G401 (cell line): ENCODE measurements at places on chromosomes 1 and 21.
A peak's percentile ranks its signal among the peaks of the same experiment; 100 is the strongest.

- no peak for DNase-seq
These were observed 42.4 kb downstream of the FBXO2 start for GRCh38 chr1:11611638-11612327.

- no peak for DNase-seq
These were observed 142.7 kb downstream of the SPATA46 start for GRCh38 chr1:162233937-162234336.

GRCh38 chr1:39431927-39432326 is 59.5 kb upstream of the BMP8A start:
- DNase-seq, result no peak

- peak; percentile 34 for DNase-seq
These were observed 24.3 kb downstream of the PER3 start for GRCh38 chr1:7808253-7808844.

- DNase-seq, result no peak
These were observed 70.1 kb upstream of the NRIP1 start for GRCh38 chr21:15134701-15135470.

- DNase-seq, result no peak
These were observed 41.2 kb downstream of the ARHGEF11 start for GRCh38 chr1:157004327-157004726.

GRCh38 chr1:109993885-109994284 is 9.3 kb downstream of the AHCYL1 start:
- DNase-seq, result peak; percentile 76

DNA sequence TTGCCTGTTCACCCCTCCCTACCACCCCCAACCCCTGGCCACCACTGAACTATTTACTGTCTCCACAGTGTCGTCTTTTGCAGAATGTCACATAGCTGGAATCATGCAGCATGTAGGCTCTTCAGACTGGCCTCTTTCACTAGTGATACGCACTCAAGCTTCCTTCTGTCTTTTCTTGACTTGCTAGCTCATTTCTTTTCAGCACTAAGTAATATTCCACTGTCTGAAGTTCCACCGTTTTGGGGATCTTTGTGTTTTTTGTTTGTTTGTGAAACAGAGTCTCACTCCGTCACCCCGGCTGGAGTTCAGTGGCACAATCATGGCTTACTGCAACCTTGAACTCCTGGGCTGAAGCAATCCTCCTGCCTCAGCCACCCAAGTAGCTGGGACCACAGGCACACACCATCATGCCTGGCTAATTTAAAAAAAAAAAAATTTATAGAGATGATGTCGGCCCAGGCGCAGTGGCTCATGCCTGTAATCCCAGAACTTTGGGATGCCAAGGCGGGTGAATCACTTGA is 43.4 kb upstream of the SLC25A33 start:
- no peak for DNase-seq

DNA sequence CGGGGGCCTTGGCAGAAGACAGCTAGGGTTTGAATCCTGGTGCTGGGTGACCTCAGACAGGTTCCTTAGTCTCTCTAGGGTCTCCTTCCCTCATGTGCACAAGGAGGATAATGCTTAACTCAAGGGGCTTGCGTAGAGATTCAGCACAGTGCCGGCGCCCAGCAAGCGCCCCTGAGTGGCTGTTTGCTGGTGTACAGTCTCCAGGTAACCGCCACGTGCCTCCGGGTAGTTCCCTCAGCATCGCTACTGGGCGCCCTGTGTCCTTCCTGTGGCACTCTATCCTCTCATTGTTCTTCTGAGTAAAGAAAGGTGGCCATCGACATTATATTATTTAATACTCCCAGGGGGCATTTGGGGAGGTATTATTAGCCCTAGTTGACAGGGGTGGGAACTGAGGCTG is 80.9 kb downstream of the NENF start:
- no peak for DNase-seq

- DNase-seq, result no peak
These were observed 344.3 kb downstream of the MATN1 start for GRCh38 chr1:30378991-30379581.

DNA sequence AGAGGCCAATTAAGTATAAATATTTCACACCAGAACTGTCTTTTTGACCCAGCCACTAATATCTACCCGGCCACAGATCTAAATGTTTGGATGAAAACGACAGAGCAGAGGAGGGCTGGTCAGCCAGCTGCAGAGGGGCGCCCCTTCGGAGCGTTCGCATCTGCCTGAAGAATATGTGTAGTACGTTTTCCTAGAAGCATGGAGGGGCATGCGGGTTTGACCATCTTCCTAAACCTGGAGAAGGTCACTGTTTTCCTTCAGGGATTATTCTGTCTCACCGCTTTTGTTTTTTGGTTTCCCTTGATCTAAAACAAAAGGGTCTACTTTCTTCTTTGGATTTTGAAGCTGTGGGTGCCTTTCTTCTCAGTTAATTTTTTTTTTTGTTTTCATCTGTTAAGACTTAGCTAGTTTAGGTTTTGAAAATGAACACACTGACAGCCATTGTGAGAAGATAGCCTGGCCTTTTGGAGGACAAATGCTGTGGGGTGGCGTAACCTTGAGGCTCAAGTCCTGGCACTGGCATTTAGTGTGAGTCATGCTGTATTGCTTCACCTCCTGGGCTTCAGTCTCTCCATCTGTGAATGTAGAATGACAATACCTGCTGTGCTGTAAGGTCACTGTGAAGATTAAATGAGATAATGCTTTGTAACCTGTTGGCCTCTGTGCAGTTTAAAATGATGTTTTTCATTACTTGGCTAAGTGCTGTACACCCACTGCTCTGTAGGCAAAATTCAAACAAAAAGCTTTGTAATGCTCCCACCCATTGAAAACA is 74.1 kb upstream of the IRF2BP2 start:
- DNase-seq, result peak; percentile 66

DNA sequence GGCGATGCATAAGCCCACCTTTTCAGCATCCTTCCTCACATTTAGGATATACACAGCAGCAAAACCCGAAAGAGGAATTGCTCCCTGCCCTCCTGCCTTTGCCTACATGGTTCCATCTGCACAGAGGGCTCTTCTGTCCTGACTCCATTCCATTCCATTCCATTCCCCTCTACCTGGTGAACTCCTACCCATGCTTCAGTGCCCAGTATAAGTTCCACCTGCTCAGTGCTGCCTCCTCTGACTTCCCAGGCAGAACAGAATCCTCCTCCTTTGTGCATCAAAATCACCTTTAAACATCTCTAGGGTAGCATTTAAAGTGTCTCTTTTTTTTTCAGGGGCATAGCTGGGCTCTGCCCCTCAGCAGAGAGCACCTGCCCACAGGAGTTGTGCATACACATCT is 112.9 kb downstream of the PCNX2 start:
- DNase-seq, result no peak

- DNase-seq, result no peak
These were observed 111.6 kb downstream of the LEPR start for GRCh38 chr1:65531972-65532570.

GRCh38 chr21:14977814-14978213 is 87.0 kb downstream of the NRIP1 start:
- no peak for DNase-seq

- DNase-seq, result no peak
These were observed 68.5 kb downstream of the RBM11 start for GRCh38 chr21:14284481-14284880.

GRCh38 chr1:230798491-230798890 is 51.3 kb downstream of the CAPN9 start:
- no peak for DNase-seq

DNA sequence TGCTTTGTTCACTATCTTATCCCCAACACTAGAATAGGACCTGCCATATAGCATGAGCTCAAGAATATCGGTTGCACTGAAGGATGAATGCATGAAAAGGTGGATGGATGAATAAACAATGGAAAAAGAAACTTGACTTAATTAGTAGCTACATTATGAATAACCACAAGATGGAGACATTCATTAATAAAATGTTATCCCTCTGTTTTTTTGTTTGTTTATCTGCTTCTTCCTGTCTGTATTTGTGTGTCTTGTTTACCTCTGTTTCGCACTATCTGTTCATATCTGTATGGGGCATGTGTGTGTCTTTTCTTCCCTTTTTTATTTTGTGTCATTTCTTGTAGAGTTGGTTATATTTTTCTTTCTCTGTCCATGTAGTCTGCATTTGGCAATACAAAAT is 1.1 kb upstream of the OR14I1 start:
- peak; percentile 1 for DNase-seq

DNA sequence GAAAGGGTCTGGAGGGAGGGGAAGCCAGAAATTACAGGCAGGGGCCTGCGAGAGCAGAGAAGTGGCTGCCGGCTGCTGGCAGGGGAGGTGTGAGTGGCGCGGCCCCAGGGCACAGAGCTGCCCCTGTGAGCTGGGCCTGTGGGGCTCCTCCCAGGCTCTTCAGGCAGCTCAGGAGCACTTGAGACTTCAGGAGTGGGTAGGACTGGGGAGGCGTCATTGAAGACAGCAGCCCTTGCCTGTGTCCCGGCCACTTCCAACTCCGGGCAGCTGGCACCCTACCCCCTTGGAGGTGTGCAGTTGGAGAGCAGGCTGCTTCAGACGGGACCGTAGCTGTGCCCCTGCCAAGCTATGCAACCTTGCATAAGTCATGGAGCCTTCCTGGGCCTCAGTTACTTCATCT is 87.5 kb upstream of the ACTL8 start:
- no peak for DNase-seq

DNA sequence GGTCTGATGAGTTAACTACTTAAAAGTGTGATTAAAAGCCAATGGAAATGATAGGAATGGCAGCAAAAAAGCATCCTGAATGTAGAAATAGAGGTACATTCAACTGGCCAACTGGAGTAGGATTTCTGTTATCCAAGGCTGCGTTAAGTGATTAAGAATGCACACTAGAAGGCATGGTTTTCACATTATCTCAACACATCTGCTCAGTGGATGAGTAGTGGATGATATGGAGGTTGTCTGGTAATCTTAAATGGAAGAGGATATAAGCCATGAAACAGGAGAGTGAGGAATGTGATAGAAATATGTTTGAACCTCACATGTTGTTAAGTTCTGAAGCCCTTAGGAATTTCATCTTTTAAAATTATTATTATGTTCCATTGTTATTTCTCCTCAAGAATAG is 839.9 kb downstream of the USP25 start:
- DNase-seq, result no peak

DNA sequence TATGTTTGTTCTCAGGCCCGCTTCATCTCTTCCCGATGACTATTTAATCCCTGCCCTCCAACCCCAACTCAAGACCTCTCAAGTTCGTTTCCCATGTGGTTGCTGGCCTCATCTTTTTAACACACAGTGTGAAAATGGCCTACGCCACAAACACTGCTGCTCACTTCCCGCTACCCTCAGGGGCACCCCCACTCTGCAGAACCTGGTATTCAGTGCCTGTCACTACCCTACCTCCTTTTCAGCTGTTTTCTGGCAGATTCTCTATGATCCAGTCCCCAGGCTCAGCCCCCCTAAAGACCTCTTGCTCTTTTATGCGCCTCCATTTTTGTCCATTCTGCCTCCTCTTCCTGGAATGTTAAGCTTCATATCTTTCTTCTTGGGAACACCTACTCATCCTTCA is 152.6 kb upstream of the C1orf174 start:
- DNase-seq, result no peak

DNA sequence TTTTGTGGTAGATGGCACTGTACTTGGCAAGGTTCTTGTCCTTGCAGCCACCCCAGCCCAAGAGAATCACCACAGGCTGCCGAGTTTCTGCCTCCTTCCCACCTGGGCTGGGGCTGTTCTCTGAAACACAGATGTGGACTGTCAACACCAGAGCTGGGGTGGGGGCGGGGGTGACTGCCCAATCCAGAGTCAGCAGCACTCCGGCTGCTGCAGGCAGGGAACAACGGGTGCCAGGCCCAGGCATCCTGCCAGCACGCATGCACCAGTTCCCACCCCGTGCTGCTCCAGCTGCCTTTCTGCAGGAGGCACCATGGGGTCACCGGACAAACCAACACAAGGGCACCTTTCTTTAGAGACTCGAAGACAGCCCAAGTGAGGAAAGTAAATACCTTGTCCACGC is 14.1 kb downstream of the TMEM53 start:
- DNase-seq, result no peak

DNA sequence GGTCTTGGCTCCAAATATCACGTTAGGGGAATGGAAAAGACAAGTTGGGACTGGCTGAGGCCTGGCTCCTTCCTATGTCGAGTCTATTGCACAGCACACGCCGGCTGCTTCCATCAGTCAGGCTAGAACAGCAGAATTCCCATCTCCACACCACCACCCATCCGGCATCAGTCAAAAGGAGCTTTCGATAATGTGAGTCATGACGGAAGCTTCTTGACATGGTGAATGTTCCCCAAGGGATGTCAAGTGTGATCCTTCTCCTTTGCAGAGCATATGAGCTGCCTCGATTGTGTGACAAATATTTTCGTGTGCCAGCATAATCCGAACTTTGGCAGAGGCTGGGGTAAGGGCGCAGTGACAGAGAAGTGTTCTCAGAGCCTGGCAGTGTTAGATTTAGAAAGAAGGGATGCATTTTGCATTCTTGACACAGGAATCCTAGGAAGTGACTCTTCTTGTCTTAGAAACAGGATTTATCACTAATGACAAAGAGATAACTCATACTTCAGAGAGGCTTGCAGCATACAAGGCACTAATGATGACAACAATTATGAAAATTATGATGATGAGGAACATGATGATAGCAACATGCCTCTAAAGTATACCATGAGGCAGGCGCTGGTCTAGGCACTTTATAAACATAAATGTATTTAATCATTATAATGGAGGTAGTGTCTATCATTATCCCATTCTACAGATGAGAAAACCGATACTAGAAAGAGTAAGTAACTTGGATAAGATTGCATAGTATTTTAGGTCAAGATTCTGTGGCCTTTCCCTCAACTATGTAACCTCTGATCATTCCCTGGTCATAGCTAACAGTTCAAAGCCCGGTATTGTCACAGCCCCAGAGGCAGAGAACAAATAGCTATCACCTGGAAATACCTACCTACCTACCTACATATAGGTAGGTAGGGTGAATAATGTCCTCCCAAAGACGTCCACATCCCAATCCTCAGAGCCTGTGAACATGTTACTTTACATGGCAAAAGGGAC is 135.0 kb downstream of the KCNJ6 start:
- DNase-seq, result no peak

- no peak for DNase-seq
These were observed 113.9 kb downstream of the TOMM20 start for GRCh38 chr1:235014756-235015155.

GRCh38 chr21:16193496-16194094 is 463.8 kb downstream of the USP25 start:
- DNase-seq, result no peak

GRCh38 chr1:106292130-106292529 is 764.3 kb upstream of the PRMT6 start:
- DNase-seq, result no peak

DNA sequence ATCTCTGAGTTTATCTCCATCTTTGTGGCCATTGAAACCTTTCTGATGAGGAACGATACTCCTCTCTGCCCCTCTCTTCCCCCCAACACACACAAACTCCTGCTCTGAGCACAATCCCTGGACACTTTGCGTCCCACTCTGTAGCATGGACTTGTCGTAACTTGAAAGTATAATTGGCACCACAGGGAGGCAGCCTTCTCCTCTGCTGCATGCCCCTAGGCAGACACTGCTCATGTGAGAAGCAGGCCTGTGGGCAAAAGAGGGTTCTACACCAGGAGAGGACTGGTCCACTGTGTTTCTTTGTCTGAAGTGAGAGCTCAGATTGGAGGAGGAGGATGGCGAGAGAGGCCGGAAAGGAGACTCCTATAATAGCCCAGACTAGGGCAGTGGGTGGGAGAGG is 3.8 kb upstream of the PARS2 start:
- DNase-seq, result no peak
